ENCODE measurements at places on chromosomes 6 and 20.

- no peak for DNase-seq
Observed at GRCh38 chr6:12567682-12568081, 148.9 kb upstream of the PHACTR1 start.

DNA sequence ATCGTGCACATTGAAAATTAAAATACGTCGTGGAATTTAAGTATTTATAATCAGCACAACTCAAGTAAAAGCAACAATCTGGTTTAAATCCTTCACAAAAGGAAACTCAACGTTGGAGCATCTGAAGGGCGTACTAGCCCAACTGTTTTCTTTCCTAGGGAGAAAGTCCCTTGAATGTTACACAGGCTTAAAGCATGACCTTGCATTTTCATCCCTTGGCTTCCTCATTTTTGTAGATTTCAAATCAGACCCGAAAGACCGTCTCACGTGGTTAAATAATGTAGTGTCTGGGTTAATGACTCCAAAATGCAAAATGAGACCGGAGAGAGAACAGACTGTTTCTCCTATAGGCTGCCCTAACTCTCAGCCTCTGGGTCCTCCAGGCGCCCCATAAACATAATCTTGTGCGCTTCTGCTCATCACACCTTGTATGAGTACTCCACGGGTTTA, 249.2 kb upstream of the RREB1 start:
- no peak for DNase-seq

- DNase-seq, result no peak
Observed at GRCh38 chr6:13813621-13814175, 659 bp downstream of the MCUR1 start.

- no peak for DNase-seq
Observed at GRCh38 chr6:90495216-90495817, 91.6 kb downstream of the MAP3K7 start.

DNA sequence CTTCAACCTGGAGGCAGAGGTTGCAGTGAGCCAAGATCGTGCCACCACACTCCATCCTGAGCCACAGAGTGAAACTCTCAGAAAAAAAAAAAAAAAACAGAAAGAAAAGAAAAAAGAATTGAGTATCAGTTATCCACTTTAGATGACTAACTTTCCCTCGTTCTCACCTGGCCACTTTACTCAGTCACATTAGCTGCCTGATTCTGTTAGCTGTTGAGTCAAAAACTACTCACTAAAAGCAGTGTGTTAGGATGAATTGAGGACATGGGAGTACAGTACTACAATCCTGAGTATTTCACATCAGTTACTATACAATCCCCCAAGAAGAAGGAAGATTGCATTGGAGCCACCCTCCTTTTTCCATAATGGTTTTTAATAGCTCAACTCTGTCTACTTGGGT, 114.6 kb downstream of the ADAT2 start:
- no peak for DNase-seq

GRCh38 chr20:57654363-57654997, 34.3 kb upstream of the ZBP1 start:
- peak; percentile 38 for DNase-seq
